IPS DF 19.7 (cell line): ENCODE measurements at places on chromosomes 7 and 10.

DNA sequence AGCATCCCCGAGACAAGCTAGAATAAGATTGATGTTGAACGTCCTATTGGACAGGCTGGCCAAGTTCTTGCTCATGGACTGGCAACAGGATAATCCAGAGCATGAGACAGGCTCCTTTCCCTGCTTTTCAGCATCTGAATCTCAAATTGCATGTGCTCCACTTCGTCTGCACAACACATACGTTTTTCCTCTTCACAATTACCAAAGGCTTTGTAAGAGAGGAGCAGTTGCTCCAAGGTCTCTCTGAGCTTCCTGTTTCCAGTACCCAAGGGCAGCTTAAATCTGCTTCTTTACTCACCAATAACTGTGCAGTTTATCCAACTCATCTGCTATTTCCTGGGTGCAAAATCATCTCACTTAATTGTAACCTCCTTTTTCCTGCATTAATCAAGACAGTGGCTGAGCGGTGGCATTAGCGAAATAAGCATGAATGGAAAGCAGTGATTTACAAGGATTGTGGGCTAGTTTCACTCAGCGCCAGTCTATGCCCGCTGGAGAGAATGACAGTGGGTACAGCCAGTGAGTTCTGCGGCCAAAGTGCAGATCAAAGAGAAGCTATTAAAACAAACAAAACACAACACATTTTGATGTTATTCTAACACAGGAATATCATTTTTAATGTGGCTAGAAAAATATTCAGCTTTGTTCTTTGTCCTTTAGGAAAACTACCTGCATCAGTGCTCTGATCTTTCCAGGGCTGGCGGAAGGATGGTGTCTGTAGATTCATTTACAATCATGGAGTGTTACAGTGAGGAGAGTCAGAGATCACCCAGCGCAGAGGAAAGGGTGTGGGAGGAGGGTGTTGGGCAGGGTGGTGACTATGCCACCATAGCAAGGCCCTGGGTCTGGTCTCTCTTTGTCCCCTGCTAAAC lies 79.8 kb downstream of the CHN2 start:
- no peak for DNase-seq

- DNase-seq: no peak
These were observed 1.1 kb downstream of the TTYH3 start for GRCh38 chr7:2632733-2633537.

- DNase-seq: no peak
These were observed 113.9 kb downstream of the DIP2C start for GRCh38 chr10:575402-576129.

DNA sequence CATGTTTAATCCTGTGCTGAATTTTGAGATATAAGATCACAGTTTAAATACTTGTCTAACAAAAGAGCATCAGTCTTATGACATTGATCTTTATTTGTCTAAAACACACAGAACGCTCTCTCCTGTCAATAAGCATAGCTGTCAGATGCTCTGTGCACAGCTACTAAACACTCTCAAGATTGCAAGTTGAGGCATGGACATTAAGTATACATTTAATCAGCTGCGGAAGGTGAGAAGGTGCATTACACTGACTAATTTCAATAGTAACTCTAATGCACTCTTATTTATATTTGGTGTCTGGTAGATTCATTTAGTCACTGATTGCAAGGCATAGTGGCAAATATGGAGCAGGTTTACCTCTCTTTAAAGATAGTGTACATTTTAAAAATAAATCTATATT lies 580.3 kb upstream of the NRP1 start:
- DNase-seq: no peak

DNA sequence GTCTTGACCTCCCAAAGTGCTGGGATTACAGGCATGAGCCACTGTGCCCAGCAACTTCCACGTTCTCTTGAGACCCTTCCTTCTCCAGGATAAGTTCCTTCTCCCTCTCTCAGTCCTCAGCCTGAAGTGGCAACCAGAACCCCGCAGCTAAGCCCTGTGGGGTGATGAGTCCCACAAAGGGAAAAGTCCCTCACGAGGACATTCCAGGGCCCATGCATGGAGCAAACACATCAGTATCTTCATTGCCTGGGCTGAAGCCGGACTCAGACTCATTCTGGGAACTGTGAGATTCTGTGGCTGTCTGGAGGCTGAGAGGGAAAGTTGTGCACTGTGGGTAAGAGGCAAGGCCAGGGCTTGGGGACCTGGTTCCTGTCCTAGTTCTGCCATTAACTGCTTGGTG lies 622.9 kb downstream of the GALNT17 start:
- DNase-seq: no peak

- no peak for DNase-seq
These were observed 281 bp upstream of the EXOC6 start for GRCh38 chr10:92848037-92848440.

- no peak for DNase-seq
These were observed 785.2 kb downstream of the NRG3 start for GRCh38 chr10:82660205-82660604.

GRCh38 chr7:72445075-72445474 lies 32.9 kb upstream of the CALN1 start:
- no peak for DNase-seq

- no peak for DNase-seq
These were observed 3.6 kb downstream of the ZSCAN21 start for GRCh38 chr7:100053215-100053614.

DNA sequence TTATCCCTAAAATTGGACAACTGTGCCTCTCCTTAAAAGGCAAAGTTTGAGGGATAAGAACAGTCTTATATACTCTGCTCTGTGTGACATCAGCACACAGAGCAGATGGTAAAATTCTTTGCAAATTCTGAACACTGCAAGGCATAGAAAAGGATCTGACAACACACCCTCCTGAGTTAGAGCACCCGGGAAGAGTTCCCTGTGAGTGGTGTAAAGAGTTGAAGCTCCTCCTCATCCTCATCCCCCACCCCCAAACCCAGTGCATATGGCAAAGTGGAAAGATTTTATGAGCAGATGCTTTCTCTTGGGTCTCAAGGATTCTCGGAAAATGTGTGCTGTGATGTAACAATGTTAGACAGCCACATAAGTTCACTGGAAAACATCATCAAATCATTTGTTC lies 40.0 kb upstream of the DGKI start:
- no peak for DNase-seq

GRCh38 chr7:54796150-54796549 lies 37.1 kb upstream of the SEC61G start:
- DNase-seq: no peak

DNA sequence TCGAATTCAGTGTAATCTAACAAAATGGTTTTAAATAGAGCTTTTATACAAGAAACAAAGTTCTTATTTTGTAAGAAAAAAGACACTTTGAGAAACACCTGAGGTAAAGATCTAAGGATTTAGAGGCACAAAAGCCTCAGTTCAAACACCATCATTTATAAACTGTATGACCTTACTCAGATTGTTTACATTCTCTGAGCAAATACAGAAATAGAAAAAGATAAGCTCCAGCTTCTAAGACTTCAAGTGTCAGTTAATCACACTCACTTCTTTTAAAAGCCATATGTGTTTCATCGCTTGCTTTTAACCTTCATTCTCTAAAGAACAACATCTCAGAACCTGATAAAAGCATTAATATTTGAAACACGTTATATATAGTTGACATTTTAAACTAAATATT lies 27.9 kb downstream of the CADPS2 start:
- no peak for DNase-seq

- DNase-seq: peak; percentile 0
These were observed 237.1 kb upstream of the FAM3C start for GRCh38 chr7:121633186-121633585.

GRCh38 chr7:90626013-90626412 lies 29.9 kb downstream of the CDK14 start:
- DNase-seq: no peak

DNA sequence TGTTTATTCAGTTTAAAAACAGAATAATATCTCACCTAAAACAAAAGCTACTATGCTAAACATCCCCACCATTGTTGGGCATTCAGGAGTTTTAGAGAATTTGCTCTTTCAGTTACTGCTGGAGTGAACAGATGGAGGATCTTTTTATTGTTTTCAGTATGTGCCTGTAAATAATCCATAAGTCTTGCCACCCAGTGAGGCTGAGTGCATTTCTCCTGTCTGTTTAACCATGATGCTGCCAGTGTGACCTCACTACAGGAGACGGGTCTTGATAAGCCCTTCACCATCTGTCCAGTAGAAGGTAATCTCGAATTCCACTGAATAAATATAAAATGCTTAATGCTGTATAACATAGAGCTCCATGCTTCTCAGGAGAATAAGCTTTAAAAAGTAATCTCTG lies 430.9 kb downstream of the POM121L12 start:
- no peak for DNase-seq

DNA sequence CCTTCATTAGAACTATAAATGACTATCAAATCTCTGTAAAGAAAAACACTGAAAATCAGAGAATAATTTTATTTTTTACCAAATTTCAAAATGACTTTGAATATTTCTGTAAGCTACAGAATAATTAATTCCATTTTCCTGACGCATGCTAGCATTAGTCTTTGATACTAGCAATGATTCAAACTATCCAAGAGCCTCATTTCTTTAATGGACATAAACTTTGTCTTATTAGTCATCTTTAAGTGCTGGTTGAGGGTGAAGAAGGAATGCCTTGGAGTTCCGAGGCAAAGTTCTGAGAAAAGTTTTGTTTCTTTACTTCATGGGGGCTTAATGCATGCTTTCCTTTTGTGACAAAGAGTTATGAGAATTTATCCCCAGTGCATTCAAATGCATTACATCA lies 137.3 kb downstream of the AGMO start:
- DNase-seq: no peak

- DNase-seq: no peak
These were observed 160.8 kb downstream of the HDAC9 start for GRCh38 chr7:18656362-18656761.

DNA sequence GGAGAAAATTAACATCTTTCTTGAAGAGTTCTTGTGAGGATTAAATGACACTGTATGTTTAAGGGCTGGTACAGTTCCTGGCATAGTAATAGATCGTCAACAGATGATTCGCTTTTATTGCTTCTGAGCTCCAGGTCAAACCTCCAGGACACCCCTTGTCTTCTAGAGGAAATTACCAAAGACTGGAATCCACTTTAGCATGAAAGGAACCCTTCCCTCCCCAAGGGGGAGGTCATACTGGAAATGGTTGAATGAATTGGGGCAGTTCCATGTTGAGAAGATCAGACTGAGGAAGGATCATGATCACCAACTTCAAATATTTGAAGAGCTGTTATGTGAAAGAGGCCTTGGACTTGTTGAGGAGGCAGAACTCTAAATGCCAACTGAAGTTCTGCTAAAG lies 8.9 kb downstream of the NFE2L3 start:
- DNase-seq: no peak

GRCh38 chr7:122363144-122363543 lies 58.6 kb upstream of the FEZF1 start:
- DNase-seq: no peak

- no peak for DNase-seq
These were observed 519.4 kb downstream of the SUGCT start for GRCh38 chr7:40654171-40654570.

GRCh38 chr7:91630581-91631380 lies 249.7 kb downstream of the MTERF1 start:
- DNase-seq: no peak

- DNase-seq: no peak
These were observed 1.7 kb downstream of the ZNF511 start for GRCh38 chr10:133310399-133310755.
